ENCODE measurements at places on chromosomes 16 and 17.

DNA sequence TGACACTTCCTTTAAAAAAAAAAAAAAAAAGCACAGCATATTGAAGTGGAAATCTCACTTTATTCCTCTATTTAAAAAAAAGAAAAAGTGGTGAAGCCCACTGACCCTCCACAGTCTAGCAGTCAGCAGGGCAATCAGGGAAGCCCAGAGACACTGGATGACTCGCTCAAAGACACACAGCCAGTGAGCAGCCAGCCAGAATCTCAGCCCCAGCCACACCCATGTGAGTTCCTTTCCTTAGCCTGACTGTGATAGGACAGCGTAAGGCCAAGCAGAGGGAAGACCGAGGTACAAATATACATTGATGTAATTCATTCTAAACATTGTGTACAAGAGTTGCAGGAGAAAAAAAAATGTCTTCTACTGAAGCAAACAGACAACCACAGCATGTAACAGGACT is 22.5 kb downstream of the XPO6 start:
- DNase-seq: peak; percentile 64

DNA sequence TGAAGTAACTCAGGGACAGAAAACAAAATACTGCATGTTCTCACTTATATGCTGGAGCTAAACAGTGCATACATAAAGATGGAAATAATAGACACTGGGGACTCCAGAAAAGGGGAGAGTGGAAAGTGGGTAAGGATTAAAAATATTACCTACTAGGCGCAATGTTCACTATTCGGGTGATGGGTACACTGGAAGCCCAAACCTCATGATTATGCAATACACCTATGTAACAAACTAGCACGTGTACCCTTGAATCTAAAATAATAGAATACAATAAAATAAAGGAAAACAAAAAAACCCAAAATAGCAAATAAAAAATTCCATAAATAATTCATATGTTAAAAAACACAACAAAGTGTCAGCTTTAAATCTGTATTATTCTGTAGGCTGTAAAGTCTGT is 56.9 kb downstream of the MAP2K6 start:
- DNase-seq: no peak

DNA sequence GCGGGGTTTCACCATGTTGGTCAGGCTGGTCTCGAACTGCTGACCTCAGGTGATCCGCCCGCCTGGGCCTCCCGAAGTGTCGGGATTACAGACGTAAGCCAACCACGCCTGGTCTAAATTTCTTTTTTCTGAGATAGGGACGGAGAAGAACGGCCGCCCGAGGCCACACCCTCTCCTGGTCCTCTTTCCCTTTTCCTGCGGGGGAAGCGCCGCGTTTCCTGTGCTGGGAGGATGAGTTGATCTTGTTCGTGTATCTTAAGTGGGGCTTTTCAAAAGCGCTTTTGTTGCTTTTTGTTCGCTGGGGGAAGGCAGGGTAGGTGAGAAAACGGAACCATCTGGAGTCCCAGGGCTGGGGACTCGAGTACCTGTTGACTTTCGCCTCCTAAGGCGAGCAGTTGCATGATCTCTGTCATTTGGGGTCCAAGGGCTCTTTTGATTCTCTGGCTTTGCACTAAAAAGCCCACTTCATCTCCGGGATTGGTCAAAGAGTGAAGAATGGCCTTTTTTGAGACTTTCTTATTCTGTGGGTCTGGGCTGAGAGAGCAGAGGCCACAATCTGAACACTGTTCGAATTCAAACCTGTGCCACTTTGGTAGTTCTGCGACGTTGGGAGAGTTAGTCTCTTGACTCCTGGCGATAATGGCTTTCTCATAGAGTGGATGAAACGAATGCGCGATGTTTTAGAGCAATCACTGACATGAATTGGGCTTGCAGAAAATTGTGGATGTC is 1.3 kb downstream of the FUS start:
- peak; percentile 58 for DNase-seq

- peak; percentile 30 for DNase-seq
These were observed 176.2 kb upstream of the FAM20A start for GRCh38 chr17:68777243-68777855.

DNA sequence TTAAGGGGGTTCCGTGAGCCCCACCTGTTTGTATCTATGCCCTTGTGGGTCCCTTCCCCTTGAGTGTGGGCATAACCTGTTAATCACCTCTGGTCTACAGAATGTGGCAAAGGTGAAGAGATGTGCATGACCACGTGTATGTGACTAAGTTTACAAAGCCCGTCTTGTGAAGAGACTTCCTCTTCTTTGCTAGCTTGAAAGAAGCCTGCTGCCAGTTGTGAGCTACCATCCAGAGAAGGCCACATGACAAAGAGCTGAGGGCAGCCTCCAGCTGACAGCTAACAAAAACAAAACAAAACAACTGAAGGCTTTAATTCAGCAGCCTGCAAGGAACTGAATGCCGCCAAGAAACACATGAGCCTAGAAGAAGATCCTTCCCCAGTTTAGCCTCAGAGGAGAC is 112.0 kb downstream of the AXIN2 start:
- no peak for DNase-seq

- DNase-seq: no peak
These were observed 17.4 kb downstream of the WNT9B start for GRCh38 chr17:46868689-46869187.

DNA sequence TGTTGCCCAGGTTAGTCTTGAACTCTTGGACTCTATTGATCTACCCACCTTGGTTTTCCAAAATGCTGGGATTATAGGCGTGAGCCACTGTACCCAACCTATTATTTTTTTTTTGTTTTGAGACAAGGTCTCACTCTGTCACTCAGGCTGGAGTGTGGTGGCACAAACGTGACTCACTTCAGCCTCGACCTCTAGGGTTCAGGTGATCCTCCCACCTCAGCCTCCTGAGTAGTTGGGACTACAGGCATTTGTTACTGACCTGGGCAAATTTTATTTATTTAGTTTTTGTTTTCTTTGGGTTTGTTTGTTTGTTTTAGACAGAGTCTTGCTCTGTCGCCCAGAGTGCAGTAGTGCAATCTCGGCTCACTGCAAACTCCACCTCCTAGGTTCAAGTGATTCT is 4.0 kb downstream of the SAT2 start:
- no peak for DNase-seq

DNA sequence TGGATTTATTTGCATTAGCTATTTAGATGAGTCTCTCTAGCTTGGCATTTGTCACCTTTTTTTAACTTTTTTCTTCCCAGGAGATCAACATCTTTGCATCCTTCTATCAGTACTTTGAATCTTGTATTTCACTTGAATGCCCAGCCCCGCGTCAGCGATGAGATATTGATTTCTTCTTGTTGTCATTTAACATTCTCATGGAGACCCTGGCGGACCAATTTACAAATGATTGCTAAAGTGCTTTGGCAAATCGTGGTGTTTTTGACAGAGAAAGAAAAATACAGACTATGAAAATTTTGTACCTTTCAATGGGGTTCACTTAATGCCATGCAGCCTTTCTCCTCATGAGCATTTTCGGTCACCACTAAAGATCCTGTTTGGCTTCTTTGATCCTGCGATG is 269.7 kb downstream of the ABCC12 start:
- no peak for DNase-seq

- peak; percentile 5 for DNase-seq
These were observed 391.1 kb downstream of the CNTNAP4 start for GRCh38 chr16:76668207-76668725.
